ENCODE measurements at places on chromosomes 16 and 17. TPM values are rescaled to one million over a fixed set of nuclear protein-coding genes. Genes with fewer than 3 reads are reported as not detected.

PLEKHG4 gene
- total RNA-seq = 23.2 TPM

GRCh38 chr16:85101956-85102630, 10.2 kb downstream of the CIBAR2 start:
- H3K4me1 ChIP-seq = peaks cover 26% of the 10 kb centered on the region
- DNase-seq = no peak
- H3K27ac ChIP-seq = no peak overlapping the region
- no peaks in the 10 kb centered on the region for H3K27me3 ChIP-seq
- no peak overlapping the region for H3K4me3 ChIP-seq

- H3K27me3 ChIP-seq = no peaks in the 10 kb centered on the region
- no peak overlapping the region for H3K4me3 ChIP-seq
- no peaks in the 10 kb centered on the region for H3K4me1 ChIP-seq
- H3K27ac ChIP-seq = no peak overlapping the region
Measured at GRCh38 chr16:55944377-55944802, 69.2 kb upstream of the CES5A start.

DNA sequence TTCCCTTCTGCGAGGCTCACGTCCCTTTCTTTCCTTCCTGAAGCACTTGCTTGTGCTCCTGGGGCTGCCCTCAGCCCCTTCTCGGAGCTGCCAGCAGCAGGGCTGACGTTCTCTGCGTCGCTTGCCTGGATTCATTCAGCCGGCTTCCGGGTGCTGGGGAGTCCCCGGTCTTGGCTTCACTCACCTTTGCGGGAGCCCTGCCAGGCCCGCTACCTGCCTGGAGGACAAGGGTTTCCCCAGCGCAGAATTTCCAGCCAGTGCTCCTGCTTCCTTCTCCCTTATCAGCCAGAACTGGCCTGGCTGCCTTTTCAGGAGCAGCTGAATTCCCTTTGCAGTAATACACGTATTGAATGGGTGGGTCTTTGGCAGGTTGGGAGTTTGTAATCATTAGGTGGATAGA, 22.1 kb upstream of the IL17C start:
- DNase-seq = no peak
- no peak overlapping the region for H3K4me3 ChIP-seq
- no peak overlapping the region for H3K27ac ChIP-seq
- peaks cover 4% of the 10 kb centered on the region for H3K36me3 ChIP-seq
- no peaks in the 10 kb centered on the region for H3K27me3 ChIP-seq

- no peak overlapping the region for H3K4me3 ChIP-seq
- H3K36me3 ChIP-seq = no peaks in the 10 kb centered on the region
- DNase-seq = no peak
Measured at GRCh38 chr17:80942423-80943345, 49.0 kb upstream of the CHMP6 start.

DNA sequence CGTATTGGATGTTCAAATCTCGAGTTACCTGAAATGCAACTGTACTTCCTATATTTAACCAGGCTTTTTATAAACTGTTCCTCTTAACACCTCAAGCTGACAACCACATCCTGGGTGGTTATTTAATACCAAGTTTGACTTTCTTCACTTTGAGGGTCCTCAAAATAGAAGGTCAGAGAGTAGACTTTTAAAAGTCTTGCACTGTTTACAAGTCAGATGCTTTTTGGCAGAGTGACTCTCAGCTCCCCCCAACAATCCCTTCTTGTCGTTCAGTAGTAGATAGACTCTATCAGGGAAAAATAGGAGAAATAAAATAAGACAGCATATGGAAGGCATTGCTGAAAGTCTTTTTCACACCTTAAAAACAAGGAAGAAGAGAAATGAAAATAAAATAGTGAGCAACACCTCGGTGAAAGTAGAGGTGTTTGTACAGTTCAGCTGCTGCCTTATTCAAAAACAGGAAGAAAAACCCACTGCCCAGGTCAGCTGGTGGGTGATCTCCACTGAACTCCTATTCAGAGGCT, 650.4 kb downstream of the WWOX start:
- no peaks in the 10 kb centered on the region for H3K36me3 ChIP-seq
- peak overlapping the region; percentile 9 for H3K27ac ChIP-seq
- peaks cover 22% of the 10 kb centered on the region for H3K4me1 ChIP-seq
- DNase-seq = no peak

- peaks cover 10% of the 10 kb centered on the region for H3K4me1 ChIP-seq
- no peaks in the 10 kb centered on the region for H3K27me3 ChIP-seq
- H3K4me3 ChIP-seq = no peak overlapping the region
- H3K27ac ChIP-seq = no peak overlapping the region
Measured at GRCh38 chr16:31502981-31503380, 5.2 kb downstream of the RUSF1 start.

GRCh38 chr16:3745751-3746355, 28.5 kb upstream of the TRAP1 start:
- DNase-seq = no peak
- H3K4me1 ChIP-seq = no peaks in the 10 kb centered on the region
- H3K4me3 ChIP-seq = no peak overlapping the region

KCNH6 gene
- not detected for total RNA-seq

GRCh38 chr16:3720418-3720817, 3.1 kb upstream of the TRAP1 start:
- H3K4me3 ChIP-seq = no peak overlapping the region
- no peak for DNase-seq
- H3K27ac ChIP-seq = no peak overlapping the region
- H3K27me3 ChIP-seq = no peaks in the 10 kb centered on the region

RCVRN gene
- not detected for total RNA-seq

CHD3 gene
- 247 TPM for total RNA-seq

GRCh38 chr17:81150377-81151077, 14.8 kb upstream of the PVALEF start:
- no peaks in the 10 kb centered on the region for H3K4me1 ChIP-seq
- H3K27ac ChIP-seq = no peak overlapping the region
- no peak for DNase-seq
- no peaks in the 10 kb centered on the region for H3K27me3 ChIP-seq
- no peaks in the 10 kb centered on the region for H3K36me3 ChIP-seq

GRCh38 chr17:54177606-54178308, 355.0 kb downstream of the KIF2B start:
- H3K4me1 ChIP-seq = no peaks in the 10 kb centered on the region
- H3K4me3 ChIP-seq = no peak overlapping the region
- no peak overlapping the region for H3K27ac ChIP-seq
- no peaks in the 10 kb centered on the region for H3K36me3 ChIP-seq
- DNase-seq = no peak

CRHR1 gene
- not detected for total RNA-seq

MYCBPAP gene
- total RNA-seq = 0.90 TPM

- DNase-seq = peak; percentile 27
- no peak overlapping the region for H3K4me3 ChIP-seq
- peaks cover 19% of the 10 kb centered on the region for H3K4me1 ChIP-seq
- H3K27me3 ChIP-seq = no peaks in the 10 kb centered on the region
Measured at GRCh38 chr17:57995076-57995956, 7.3 kb upstream of the VEZF1 start.

Measured in naive thymus-derived CD4-positive, alpha-beta T cell (primary cell).